Activated naive CD8-positive, alpha-beta T cell treated with anti-CD3 and anti-CD28 coated beads, Interleukin-2, amount 50 U/mL, for 24 hours (primary cell): ENCODE measurements at places on chromosomes 5 and 9.

GRCh38 chr5:134479839-134480238 lies 45.6 kb upstream of the JADE2 start:
- DNase-seq, result no peak

DNA sequence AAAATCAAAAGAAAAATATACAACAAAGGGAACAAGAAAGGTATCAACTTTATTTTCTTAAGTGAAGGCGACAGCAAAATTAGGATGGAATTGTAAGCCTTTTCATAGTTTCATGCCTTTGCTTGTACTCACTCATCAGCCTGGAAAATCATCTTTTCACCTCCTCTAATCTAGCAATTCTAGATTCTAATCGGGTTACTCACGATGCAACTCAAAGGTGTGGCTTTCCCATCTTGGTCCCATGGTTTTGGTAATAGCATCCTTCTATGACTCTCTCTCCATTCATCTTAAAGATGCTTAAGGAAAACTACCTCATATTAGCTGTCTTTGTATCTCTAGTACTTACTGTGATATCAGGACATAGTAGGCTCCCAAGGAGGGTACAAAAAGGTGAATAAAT lies 30.5 kb downstream of the DNAH5 start:
- DNase-seq, result no peak

GRCh38 chr5:53416144-53416738 lies 64.2 kb upstream of the FST start:
- no peak for DNase-seq

- no peak for DNase-seq
These were observed 228.3 kb upstream of the TARS1 start for GRCh38 chr5:33212439-33212838.

DNA sequence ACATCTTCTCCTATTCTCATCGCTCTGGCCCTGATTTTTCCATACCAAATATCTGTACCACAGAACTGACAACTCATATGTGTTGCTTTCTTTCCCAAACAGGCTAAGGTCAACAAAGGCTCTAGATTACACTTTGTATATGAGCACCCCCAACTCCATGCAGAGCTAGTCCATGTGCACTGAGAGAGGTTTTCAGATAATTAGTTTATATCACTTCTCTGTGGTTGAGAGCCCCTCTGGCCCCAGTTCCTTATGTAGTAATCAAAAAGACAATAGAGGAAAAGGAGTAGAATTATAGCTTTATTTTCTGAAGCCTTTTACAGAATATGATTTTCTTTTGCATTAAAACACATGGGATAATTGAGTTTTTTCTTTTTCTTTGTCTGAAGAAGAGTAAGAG lies 120.0 kb downstream of the TRIO start:
- DNase-seq, result no peak

GRCh38 chr5:143699121-143699520 lies 112.8 kb upstream of the HMHB1 start:
- DNase-seq, result no peak

- DNase-seq, result no peak
These were observed 24.0 kb upstream of the WHRN start for GRCh38 chr9:114529285-114529684.

GRCh38 chr5:172451771-172452197 lies 2.5 kb downstream of the SH3PXD2B start:
- no peak for DNase-seq

- no peak for DNase-seq
These were observed 103.7 kb upstream of the SELENOP start for GRCh38 chr5:42915306-42915866.

GRCh38 chr9:122213589-122214413 lies 15.0 kb downstream of the LHX6 start:
- peak; percentile 56 for DNase-seq

GRCh38 chr5:32559411-32559810 lies 25.9 kb upstream of the SUB1 start:
- no peak for DNase-seq

- DNase-seq, result no peak
These were observed 7.3 kb upstream of the SCAI start for GRCh38 chr9:125150349-125151245.

GRCh38 chr9:121650217-121651007 lies 1.0 kb upstream of the DAB2IP start:
- peak; percentile 55 for DNase-seq

- DNase-seq, result no peak
These were observed 14.6 kb downstream of the ZNF883 start for GRCh38 chr9:112997236-112997941.

- no peak for DNase-seq
These were observed 121.2 kb upstream of the RANBP3L start for GRCh38 chr5:36422952-36423351.

GRCh38 chr5:17735761-17736160 lies 101.5 kb downstream of the TAF11L14 start:
- no peak for DNase-seq

DNA sequence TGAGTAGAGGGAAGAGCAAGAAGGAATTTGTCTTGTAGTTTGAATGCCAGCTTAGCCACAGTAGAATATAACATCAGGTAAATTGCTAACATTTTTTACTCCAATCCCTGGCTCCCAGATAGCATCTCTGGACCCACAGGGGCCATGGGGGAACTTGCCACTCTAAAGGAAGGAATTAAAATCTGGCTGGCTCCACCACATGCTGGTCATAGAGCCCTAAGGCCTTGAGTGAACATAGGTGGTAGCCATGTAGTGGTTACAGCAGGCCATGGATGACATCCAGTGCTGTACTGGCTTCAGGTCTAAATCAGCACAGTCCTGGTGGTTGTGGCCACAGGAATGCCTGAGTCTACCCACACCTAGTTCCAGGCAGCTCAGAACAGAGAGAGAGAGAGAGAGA lies 109.9 kb upstream of the RGMB start:
- no peak for DNase-seq

DNA sequence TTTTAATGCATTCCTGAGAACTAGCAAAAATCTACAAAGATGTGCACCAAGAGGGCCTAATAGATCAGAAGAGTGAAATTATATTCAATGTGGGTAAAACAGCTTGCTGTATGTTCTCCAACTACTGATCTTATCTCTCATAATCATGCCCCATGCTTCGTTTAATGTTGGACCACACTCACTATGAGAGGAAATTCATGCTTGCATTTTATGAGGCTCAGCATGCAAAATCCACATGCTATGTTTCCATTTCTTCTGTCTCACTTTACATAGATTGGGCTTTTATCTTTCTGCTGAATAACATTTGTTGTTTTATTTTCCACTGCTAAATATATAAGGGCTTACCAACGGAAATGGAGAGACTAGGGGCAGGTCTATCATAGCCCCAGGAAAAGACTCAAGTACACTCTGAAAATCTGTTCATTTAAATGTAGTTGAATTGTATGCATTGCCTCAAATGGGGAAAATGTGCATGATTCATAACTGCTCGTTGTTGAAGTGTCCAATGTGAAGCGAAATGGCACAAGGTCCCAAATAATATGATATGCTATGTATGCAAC lies 474.2 kb downstream of the EFNA5 start:
- DNase-seq, result no peak

- DNase-seq, result no peak
These were observed 79.2 kb downstream of the RGS3 start for GRCh38 chr9:113542741-113543140.

GRCh38 chr5:149472399-149472798 lies 78.8 kb downstream of the CSNK1A1 start:
- no peak for DNase-seq

DNA sequence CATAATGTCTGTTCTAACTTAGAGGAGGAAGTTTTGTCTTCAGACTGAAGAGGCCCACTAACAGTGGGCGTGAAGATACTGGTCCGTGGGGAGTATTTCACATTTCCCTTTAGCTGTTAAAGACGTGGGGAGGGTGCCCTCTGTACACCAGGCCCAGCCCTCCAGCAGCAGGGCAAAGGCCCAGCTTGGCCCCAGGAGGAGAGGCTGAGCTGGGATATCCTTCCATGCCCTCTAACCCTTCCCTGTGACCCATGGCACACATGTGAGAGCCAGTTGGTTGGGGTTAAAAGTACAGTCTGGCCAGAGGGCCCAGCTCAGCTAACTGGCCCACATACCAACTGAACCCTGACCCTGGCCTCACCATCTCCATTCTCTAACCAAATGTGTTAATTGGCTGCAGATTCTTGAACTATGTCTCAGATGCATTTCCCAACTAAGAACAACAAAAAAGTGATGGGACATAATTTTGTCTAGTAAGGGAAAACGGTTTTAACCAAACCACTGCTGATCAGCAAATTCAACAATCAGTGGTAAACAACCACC lies 74.4 kb downstream of the LHFPL2 start:
- DNase-seq, result no peak

GRCh38 chr5:28077291-28078240 lies 1039.2 kb upstream of the CDH9 start:
- no peak for DNase-seq

DNA sequence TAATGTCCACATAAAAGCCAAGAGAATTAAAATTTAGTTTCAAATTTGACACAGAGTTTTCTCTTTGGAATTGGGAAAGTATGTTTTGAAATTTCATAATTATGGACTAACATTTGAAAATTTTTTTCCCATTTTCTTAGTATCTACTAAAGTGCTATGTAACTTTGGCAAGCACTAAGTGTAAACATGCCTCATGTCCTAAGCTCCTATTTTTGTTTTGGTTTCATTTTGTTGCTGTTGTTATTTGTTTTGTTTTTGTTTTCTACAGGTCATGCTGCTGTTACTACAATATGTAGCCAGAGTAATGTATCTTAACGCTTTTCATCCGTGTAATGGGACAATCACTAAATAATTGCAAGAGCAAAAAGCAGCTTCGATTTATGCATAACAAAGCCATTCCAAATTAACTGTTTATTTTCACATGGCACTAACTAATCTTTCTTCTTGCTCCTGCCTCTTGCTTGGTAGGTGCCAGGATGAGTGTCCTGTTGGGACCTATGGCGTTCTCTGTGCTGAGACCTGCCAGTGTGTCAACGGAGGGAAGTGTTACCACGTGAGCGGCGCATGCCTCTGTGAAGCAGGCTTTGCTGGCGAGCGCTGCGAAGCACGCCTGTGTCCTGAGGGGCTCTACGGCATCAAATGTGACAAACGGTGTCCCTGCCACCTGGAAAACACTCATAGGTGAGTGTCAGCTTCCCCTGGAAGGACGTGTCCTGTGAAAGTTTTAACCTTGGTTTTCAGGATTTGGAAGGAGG lies 107.3 kb upstream of the PRRC1 start:
- DNase-seq, result no peak

GRCh38 chr5:69105996-69106906 lies 12.4 kb downstream of the SLC30A5 start:
- no peak for DNase-seq

DNA sequence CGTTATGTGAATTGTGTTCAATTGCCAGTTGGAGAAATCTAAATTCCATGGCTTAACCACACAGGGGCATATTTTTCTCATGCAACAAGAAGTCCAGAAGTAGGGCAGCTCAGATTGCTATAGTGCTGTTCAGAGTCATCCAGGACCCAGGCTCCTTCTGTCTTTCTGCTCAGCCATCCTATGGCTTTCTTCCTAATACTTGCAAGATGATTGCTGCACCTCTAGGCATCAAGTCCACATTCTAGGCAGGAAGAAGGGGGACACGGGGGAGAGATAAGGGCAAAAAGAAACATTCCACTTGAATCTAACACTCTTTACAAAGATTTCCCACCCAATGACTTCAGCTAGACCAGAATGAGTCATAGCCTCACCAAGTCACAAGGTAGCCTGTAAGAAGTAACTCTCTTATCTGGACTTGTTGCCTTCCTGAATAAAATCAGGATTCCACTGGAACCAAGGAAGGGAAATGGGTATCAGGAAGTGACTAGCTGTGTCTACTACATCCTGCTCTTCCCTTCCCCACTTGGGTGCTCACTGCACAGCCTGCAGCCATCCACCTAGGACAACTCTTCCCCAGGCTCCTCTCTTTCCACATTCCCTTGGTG lies 5.3 kb downstream of the ERAP2 start:
- no peak for DNase-seq

- no peak for DNase-seq
These were observed 8.2 kb downstream of the BNIP1 start for GRCh38 chr5:173152547-173152946.

- DNase-seq, result no peak
These were observed 135.3 kb downstream of the ADAMTS12 start for GRCh38 chr5:33756491-33756890.

DNA sequence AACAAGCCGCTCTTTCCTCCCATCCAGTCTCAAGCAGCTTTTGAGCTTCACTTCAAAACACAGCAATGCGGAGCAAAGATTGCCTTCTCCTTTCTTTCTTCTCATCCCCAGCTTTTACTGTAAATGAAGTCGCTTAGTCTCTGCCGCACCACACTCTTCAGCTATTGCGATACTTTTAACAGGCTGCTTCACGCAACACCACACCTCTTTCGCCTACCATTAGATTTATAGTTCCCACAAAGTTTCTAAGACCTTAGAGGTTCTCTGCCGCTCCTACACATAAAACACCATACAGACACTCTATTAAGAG lies 711 bp downstream of the PGGT1B start:
- DNase-seq, result no peak

DNA sequence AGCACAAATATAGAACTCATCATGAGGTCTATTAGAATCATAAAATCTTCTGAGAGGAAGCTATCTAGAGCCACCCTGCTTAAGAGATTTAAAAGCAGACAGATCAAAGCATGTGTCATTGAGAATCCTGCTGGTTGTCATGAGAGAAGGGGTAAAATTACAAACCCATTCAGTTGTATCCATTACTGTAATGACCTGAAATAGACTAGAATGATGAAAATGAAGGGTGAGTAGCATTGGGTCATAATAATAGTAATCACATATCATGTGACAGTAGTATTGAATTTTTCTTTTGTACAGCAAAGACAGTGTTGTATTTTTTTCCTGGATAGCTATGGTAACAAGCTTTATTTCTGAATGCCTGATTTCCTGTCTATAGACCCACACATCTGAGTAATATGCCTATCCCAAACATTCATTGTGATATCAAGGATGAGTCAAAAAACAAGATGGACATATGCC lies 149.0 kb downstream of the PDE4D start:
- DNase-seq, result no peak

DNA sequence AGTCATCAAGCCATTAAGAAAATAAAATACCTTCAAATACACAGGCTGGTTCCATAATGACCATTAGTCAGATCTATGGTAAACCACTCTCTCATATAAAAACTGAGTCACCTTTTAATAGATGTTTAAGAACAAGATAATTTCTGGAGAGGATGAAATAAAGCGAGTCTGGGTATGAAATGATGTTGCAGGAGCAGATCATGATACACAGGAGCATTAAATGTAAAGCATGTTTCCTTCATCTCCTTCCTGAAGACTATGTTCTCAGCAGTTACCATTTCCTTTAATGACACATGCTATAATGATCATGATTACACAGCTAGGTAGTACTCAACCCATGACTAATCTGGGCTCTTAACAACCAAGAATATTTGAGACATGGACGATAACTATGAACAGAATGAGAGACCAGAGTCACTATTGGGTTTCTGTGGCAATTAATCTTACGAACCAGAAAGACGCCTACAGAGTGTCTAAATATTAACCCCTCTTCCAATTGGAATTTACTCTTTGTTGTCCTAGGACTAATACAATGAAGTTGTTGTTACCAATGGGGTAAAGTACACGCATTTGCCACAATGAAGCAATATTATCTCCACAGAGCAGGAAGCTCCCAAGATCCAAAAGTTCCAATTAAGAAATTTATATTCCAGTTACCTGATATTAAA lies 105.6 kb downstream of the NR6A1 start:
- no peak for DNase-seq
